ENCODE measurements at places on chromosomes 7 and 10.
A peak's percentile ranks its signal among the peaks of the same experiment; 100 is the strongest.

DNA sequence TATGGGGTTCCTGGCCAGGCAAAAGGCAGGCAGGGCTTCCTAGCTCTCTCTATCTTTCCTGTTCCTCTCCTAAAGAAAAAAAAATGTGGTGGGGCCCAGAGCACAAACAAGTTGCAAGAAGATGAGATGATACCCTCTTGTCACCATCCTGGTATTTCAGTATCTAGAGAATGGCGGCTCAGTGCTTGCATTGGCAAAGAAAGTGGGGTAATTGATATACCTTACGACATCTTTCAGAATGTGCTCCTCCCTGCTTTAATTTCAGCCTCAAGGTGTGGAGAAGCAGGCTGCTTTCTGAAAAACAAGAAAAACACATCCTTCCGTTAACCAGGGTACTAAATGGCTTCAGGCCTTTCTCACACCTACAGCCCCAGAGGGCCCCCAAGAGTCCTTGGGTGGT lies 34.5 kb upstream of the CUX1 start:
- DNase-seq: no peak

- no peak for DNase-seq
These were observed 75.6 kb downstream of the MKLN1 start for GRCh38 chr7:131403322-131403721.

- DNase-seq: no peak
These were observed 32.7 kb upstream of the MACC1 start for GRCh38 chr7:20249920-20250319.

DNA sequence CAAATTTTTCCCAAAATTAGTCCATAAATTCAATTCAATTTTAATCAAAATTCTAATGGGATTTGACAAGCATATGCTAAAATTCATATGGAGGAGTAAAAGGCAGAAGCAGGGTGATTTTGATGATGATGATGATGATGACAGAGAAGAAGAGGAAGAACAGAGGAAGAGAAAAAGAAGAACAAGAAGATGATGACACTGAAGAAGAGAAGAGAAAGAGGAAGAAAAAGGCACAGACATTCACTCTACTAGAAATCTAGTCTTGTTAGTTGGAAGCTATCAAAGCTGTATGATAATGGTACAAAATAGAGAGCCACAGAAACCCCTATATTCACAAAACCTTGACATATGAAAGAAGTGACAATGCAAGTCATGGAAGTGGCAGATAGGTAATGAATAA lies 157.9 kb downstream of the ELMO1 start:
- DNase-seq: no peak

DNA sequence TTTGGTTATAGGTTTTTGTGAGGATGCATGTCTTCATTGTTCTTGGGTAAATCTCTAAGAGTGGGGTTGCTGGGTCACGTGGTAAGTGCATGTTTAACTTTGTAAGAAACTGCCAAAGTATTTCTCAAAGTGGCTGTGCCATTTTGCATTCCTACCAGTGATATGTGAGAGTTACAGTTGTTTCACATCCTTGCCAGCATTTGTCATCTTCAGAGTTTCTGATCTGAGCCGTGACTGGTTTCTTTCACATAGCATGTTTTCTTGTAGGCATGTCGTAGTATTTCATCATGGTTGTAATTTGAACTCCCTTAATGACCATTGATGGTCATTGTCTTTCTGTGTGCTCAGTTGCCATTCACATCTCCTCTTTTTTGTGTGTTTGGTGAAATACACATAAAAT lies 286.0 kb downstream of the RNLS start:
- DNase-seq: no peak

DNA sequence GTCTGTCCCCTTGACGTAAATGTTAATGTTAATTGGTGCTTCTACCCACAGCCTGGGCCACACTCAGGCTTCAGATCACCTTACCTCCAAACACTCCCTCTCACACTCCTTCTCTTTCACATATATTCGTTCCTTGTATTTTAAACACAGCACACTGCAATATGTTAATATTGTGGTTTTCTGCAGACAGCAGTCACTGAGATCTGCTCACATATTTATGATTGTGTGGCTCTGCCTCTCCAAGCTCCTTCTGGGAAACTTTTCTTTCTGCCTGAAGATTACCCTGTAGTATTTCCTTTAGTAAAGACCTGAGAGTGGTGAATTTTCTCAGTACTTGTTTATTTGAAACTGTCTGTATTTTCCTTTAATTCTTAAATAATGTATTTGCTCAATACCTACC lies 104.7 kb downstream of the VWC2 start:
- DNase-seq: no peak

DNA sequence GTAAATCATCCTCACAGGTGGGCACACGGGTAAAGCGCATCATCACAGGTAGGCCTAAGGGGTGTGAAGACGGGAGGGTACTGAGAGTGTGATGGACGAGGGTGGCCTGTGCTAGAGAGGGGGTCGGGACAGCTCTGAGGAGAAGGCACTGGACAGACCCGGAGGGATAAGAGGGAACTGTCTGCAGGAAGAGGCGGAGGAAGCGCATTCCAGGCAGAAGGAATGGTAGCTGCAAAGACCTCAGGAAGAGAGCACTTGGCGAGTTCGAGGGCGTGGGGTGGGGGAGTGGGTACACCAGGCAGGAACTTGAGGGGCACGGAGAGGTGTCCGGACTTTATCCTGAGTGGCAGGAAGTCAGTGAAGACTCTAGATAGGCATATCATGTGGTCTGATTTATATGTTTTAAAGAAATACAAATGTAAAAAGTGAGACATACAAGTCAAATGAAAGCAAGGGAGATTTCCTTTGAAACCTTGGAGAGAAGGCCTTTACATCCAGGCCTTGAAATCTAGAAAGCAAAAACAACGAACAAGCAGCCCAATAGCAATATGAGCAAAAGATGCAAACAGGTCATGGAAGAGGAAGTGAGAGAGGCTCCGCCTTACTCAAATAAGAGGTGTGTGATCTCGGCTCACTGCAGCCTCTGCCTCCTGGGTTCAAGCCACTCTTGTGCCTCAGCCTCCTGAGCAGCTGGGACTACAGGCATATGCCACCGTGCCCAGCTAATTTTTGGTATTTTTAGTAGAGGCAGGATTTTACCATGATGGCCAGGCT lies 3.6 kb downstream of the LHPP start:
- no peak for DNase-seq

DNA sequence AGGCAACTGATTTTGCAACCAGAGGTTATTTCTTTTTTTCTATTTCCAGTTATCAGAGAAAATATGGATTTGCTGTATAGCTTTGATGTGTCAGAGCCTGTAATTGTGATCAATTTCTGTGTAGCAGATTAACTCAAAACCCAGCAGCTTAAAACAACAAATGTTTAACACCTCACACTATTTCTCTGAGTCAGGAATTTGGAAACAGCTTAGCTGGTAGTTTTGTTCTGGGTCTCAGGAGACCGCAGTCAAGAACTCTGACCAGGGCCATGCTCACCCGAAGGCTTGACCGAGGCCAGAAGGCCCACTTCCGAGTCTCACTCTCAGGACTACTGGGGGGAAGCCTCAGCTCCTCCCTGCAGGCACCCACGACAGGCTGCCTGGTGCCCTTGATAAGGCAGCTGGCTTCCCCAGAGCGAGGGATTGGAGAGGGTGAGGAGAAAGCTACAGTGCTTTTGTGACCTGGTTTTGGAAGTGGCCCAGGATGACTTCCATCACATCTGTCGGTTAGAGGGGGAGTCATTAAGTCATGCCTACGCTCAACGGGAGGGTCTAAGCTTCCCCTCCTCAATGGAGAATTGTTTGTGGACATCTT lies 105.7 kb upstream of the SHH start:
- no peak for DNase-seq

GRCh38 chr10:112844681-112845544 lies 105.1 kb upstream of the TCF7L2 start:
- DNase-seq: no peak

DNA sequence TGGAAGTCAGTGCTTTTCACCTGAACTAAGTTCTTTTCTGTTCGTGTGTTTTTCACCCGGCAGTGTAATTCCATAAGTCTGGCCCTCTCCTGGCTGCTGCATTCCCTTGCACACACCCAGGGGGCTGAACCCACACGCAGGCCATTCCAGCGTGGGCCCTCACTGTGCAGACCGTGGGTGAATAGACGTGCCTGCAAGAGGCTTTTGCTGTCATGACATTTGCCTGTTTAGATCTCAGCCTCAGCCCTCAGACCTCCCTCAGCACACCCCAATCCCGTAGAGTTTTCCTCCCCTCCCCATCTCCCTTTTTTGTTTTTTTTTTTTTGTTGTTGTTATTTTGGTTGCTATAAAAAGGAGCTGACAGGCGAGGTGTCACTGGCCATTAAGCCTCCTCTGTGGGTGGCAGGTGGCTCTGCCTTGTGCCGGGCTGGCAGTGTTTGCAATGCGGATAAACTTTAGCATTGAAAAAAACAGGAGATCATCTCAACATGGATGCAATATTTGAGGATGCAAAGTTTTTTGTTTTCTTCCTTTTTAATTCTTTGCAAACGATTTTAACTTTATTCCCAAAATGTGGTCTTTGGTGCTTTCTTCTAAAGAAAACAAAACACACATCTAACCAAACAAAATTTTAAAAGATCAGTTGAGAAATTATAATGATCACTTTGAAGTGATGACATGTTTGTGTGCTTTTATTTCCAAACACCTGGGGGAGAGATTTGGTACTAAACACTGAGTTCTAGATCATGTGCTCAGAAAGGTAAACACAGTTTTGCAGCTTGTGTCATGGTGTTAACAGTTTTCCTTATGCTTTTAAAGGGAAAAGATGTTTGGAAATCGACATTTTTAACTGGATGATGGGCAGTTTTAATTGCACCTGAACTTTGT lies 58.8 kb downstream of the WDR37 start:
- DNase-seq: no peak

DNA sequence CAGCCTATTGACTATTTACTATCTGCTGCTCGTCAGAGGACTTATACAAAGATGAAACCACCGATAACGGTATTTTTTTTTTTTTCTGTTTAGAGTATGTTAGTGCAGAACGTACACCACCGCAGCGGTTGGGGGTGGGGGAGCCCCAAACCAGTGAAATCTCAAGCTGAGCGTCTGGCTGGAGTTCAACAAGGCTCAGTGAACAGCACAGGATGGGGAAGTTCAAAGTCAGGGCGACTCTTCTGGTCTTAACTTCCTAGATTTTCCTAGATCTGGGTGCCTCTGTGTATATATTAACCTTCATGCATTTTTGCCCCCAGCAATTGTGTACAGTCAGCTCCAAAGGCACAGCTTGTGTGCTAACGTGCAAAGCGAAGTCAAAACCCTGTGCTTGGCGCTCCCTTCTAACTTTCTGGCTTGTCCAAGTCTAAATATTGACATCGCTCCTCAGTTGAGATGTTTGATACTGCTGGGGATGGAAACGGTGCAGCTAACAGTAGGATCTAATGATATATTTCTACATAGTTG lies 1.1 kb downstream of the RHOBTB1 start:
- peak; percentile 29 for DNase-seq

- DNase-seq: no peak
These were observed 105.8 kb upstream of the VIPR2 start for GRCh38 chr7:159250471-159250870.

- DNase-seq: no peak
These were observed 11.5 kb upstream of the GATA3 start for GRCh38 chr10:8042721-8043568.

GRCh38 chr10:66680886-66681285 lies 244.9 kb upstream of the LRRTM3 start:
- DNase-seq: no peak

DNA sequence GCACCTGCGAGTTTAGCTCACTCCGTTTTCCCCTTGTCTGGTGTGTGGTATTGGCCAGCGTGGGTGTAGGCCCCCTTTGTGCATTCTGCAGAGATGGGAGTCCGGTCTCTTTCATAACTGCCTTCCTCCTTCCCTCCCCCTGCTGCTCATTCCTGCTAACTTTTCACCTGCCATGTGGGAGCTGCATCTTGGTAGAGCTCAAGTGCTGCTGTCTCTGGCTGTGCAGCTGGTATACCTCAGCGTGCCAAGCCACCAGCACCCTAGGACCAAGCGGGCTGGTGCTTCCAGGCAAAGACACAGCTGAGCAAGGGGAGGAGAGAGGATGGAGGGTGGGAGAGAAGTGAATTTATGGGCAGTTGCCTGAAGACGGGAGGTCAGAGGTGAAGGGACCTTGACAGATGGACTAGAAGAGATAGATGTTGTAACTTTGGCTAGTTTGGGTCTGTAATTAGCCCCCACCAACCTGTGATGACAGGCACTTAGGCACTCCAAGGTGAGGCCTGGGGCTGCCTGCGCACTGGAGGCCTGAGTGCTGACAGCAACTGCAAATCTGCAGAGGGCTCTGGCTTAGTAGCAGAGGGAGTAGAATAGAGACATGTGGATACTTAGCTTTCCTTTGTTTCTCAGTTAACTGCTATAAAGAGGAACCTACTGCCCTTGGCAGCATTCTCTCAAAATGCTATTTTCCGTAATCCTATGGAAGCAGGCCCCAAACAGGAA lies 148.8 kb upstream of the AGK start:
- DNase-seq: no peak

GRCh38 chr10:17353568-17354300 lies 100.7 kb downstream of the ST8SIA6 start:
- peak; percentile 69 for DNase-seq

- no peak for DNase-seq
These were observed 30.9 kb upstream of the SLC16A12 start for GRCh38 chr10:89566095-89566950.

- DNase-seq: no peak
These were observed 72.7 kb downstream of the SLC37A3 start for GRCh38 chr7:140325600-140325999.

DNA sequence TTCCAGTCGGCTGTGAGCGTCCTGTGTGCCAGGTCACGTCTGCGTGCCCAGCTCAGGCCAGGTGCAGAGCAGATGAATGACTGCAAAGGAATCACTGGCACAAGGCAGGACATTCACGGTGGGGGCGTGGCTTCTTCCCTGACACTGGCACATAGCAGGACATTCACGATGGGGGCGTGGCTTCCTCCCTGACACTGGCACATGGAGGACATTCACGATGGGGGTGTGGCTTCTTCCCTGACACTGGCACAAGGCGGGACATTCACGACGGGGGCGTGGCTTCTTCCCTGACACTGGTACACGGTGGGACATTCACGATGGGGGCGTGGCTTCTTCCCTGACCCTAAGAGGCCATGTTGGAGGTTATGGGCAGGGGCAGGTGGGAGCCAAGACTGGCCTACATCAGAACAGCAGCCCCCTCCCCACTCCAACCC lies 64.3 kb downstream of the MYL10 start:
- peak; percentile 73 for DNase-seq

DNA sequence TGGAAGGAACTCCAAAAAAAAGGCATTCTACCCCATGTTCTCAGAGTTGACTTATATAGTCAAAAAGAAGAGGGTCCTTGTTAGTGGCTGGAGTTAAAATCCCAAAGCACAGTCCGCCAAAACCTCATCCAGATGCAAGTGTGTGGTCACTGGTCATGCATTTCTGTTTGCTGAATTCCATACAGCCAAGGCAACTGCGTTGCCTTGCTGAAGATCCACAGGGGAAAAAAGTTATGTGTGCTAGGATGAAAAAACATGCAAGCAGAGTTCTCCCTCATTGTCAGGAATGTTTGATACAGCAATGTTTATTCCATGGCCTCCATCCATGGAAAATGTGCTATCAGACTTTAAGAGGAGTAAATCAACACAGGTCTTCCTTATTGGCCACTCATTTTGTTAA lies 213.1 kb downstream of the CREB5 start:
- no peak for DNase-seq

GRCh38 chr7:138247568-138248333 lies 171.5 kb downstream of the AKR1D1 start:
- no peak for DNase-seq

Data from HT-29 (cell line).